EH (cell line): ENCODE measurements at places on chromosomes 5 and 9.

DNA sequence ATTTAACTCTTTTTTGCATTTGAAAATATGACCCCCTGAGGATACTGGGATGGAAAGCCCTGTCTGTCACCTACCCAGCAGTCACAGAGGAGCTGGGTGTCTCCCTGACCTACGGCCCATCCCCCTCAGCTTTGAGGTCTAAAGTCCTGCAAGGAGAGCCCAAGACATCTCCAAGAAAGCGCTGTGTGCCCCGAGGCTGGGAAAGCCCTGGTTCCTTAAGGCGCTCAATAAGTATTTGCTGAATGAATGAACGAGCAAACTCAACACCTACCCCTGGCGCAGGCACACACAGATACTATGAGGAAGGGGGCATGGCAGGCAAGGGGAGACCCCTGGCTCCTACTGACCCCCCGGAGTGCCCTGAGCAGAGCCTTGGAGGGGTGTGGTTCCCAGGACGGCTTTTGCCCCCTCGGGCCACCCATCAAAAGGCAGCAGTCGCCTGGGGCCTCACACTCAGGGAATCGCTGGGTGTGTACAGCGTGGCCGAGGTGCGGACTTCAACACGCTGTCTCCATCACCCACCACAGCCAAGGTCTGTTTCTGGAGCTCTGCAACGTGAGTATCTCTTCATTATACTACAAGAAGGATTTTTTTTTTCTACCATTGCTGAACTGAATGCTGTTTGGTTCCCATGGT, 211.6 kb downstream of the ERCC6L2 start:
- no peak for DNase-seq

DNA sequence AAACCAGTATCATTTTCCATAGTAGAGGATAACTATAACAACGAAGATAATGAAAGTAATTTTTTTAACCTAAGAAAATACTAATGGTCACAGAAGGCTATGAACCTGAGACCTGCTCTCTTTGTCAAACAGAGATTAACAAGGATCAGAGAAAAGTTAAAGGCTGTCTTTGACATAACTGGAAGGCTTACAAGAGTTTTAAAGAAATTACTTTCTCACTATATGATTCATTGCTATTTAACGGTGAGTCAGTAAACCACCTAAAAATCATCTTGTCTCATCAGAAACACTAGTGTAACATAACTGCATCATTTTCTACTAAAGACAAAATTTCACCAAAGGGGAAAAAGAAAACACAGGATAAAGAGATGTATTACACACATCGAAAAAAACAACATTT, 19.3 kb downstream of the MLANA start:
- DNase-seq = peak; percentile 36

GRCh38 chr9:2354856-2355696, 266.5 kb upstream of the VLDLR start:
- DNase-seq = peak; percentile 30

- DNase-seq = no peak
Observed at GRCh38 chr9:31372799-31373587, 1011.5 kb upstream of the ACO1 start.

GRCh38 chr5:73998489-73998888, 372.5 kb downstream of the ARHGEF28 start:
- no peak for DNase-seq

- no peak for DNase-seq
Observed at GRCh38 chr5:1302258-1302657, 7.4 kb upstream of the TERT start.

GRCh38 chr5:76983468-76983867, 30.6 kb downstream of the CRHBP start:
- DNase-seq = no peak

- no peak for DNase-seq
Observed at GRCh38 chr5:178193251-178193809, 6.2 kb upstream of the GMCL2 start.

DNA sequence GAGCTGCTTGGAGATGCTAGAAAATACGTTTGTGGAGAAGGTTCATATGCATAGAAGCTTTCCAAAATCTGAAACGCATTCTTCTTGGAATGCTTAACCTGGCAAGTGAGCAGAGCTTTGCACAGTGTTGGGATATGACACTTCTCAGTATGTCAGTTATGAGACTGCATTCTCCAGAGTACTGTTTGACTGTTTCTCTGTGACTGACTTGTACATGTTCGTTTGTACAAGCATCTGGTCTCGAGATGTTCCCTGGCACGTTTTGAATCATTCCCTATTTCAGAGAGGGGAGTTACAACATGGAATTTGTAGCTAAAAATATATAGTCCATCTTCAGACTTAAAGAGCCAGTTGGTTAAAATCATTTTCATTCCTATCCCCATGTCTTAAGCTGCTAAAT, 272.4 kb downstream of the ARRDC3 start:
- peak; percentile 78 for DNase-seq

DNA sequence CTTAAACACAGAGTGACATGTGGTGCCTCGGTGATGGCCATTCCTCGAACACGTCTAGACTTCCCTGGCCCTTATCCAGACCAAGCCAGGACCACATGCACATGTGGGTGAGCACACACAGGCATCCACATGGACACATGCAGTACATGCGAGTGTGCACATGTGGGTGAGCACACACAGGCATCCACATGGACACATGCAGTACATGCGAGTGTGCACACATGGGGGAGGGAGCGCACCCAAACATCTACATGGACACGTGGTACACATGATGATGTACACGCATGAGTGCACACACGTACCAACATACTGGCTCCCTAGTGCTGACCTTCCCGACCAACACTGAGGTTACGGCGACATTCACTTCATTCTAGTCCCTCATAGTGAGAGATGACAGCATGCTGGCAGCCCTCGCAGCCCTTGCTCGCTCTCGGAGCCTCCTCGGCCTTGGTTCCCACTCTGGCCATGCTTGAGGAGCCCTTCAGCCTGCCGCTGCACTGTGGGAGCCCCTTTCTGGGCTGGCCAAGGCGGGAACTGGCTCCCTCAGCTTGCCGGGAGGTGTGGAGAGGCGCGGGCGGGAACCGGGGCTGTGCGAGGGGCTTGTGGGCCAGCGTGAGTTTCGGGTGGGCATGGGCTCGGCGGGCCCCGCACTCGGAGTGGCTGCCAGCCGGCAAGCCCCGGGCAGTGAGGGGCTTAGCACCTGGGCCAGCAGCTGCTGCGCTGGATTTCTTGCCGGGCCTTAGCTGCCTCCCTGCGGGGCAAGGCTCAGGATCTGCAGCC, 186.8 kb downstream of the HSPA4 start:
- no peak for DNase-seq

- no peak for DNase-seq
Observed at GRCh38 chr5:1316588-1317340, 21.9 kb upstream of the TERT start.

DNA sequence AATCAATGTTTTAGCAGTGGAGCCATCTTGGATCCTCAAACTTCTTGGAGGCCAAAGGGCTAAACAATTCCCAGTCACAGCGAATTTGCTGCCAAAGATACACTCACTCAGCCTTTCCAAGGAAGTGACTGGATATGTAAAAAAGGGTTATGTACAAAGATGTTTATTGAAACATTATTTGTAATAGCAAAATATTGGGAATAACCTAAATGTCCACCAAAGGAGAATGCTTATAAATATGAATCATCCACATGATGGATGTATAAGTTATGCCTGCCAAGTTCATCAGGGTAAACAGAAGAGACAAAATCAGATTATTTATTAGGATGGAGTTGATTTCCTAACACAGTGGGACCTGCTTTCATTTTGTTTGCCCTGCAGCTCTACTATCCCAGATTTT, 145.2 kb upstream of the ABCA1 start:
- DNase-seq = peak; percentile 29

GRCh38 chr9:131635285-131635684, 90.0 kb downstream of the PRRT1B start:
- peak; percentile 98 for DNase-seq

- peak; percentile 57 for DNase-seq
Observed at GRCh38 chr9:91775011-91775707, 174.9 kb downstream of the ROR2 start.

- DNase-seq = peak; percentile 94
Observed at GRCh38 chr5:68047035-68047434, 168.5 kb upstream of the PIK3R1 start.

DNA sequence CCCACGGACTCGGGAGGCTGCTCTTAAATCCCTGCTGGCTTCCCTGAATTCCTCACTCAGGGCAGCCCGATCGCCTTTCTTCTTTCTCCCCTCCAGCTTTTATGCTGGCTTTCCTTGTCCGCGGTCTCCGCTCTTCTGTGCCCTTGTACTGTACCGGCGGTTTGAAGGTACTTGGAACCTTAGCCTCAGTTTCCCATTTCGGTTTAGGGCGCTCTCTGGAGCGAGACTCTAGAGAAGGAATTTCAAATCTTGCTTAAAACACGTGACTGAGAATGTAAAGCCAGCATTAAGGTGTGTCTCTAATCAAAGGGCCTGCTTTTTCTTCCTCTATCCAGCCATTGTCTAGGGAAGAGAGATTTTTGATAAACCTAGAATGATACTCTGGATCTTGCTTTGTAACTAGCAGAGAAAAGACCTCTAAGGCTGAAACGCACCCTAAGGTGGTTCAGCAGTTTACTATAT, 650 bp downstream of the GPR107 start:
- peak; percentile 15 for DNase-seq

- peak; percentile 10 for DNase-seq
Observed at GRCh38 chr9:72726947-72727346, 205.5 kb downstream of the TMC1 start.

DNA sequence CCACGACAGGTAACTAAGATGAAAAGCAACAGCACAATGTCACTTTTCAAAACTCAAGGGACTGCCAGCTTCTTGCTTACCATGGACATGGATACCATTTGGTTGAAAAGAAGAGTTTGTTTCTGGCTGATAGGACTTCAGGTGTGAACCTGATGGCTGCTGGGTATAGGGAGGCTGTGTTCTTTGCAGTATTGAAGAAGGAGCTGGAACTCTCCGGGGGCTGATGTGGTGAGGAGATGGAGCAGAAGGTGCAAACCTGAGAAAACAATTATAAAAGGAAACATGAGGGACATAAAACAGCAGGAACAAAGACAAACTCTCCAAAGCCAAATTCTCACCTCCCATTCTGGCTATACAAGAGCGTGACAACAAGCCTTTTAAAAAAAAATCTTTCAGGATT, 330.1 kb upstream of the RFX3 start:
- DNase-seq = no peak

DNA sequence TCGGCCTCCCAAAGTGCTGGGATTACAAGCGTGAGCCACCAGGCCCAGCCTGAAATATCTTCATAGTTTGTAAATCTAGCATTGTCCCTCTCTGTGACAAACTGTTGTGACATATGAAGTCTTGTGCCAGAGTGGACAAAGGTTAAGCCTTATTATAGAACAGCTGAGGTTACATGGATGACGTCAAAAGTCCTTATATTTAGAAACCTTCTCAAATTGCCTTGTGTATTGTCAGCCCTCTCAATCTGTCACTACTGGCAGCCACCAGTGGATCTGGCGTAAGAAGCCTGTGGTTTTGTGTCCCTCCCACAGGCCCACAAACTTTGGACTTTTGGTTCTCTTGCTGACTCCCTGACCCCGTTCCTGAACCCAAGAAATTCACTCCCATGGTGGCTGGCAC, 79.4 kb upstream of the CCDC112 start:
- no peak for DNase-seq

GRCh38 chr5:99706160-99706559, 777.4 kb upstream of the CHD1 start:
- no peak for DNase-seq

GRCh38 chr5:172380301-172380986, 73.9 kb downstream of the SH3PXD2B start:
- no peak for DNase-seq

DNA sequence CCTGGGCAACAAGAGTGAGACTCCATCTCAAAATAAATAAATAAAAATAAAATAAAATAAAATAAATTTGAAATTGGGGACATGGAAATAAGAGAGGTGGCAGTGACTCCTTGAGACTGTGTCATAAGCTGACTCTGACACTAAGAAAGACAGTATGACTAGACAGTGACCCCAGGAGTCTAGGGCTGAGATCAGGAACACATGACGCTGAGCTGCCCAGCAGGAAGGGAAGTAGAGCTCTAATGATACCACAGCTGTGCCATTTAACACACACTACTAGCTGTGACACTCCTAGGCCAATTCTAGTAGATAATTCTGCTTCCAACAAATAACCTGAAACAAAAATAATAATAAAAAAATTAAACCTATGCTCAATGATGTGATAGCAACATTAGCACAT, 293.0 kb downstream of the SEC61B start:
- no peak for DNase-seq
